ENCODE measurements at places on chromosomes 1 and 21. TPM values are rescaled to one million over a fixed set of nuclear protein-coding genes. Genes with fewer than 3 reads are reported as not detected.

DNA sequence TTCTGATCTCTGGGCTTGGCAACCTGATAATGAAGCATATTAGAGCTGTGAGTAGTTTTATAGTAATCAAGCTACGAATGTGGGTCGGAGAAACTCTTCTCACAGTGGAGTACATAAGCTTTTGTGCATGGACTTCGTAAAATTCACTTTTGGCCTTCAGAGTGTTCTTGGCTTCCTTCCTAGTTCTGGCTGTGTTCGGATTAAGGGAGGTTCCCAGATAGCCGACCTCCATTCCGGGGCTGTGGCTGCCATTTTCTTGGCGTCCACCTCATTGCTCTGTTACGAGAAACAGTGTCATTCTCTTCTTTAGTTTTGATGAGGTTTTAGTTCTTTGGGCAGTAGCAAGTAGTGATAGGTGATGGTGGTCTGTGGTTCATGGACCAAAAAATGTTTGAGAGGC, 26.3 kb downstream of the CAMTA1 start:
- DNase-seq = no peak

DNA sequence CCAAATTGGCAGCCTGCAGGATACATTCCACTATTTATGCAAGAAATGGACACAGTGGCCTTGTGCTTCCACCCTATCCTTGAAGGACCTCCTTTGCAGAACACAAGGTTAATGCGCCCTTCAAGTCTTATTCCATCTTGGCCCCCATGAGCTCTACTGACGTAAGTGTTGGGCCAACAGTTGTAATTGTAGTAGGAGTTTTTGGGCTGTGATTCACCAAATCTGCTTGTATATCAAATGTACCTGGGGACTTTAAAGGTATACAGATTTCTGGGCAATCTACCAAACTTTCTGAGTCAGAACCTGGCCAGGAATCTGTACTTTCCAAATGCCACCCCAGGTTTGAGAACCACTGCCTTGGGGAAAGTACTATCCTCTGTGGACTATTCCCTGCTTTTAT, 100.9 kb upstream of the MARK1 start:
- no peak for DNase-seq

DNA sequence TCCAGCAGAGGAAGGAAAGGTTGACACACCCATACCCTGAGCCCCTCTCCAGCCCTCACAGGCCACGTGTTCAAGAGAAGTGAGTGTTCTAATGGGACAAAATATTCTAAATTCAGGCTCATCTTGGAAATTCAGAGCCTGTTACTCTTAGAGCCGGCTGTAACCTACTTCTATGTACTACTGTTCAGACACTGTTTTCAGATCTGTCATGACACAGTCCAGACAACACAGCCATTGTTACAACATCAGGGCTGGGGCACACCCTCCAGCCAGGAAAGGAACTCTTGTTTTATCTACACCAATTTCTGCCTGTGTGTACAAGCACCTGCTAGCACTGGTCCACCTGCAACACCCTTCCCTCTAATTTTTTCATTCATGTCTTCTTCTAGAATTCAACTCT, 145.4 kb upstream of the C8B start:
- no peak for DNase-seq

Gene SSBP3
- 99.0 TPM for total RNA-seq

Gene UTS2
- not detected for total RNA-seq

GRCh38 chr1:65791396-65791795, 1.3 kb upstream of the PDE4B start:
- no peak for DNase-seq
